SJCRH30 (cell line): ENCODE measurements at places on chromosomes 4 and X.

GRCh38 chr4:127586922-127587571 is 45.7 kb upstream of the INTU start:
- DNase-seq = peak; percentile 33

GRCh38 chr4:112214390-112215264 is 17.0 kb upstream of the AP1AR start:
- no peak for DNase-seq

DNA sequence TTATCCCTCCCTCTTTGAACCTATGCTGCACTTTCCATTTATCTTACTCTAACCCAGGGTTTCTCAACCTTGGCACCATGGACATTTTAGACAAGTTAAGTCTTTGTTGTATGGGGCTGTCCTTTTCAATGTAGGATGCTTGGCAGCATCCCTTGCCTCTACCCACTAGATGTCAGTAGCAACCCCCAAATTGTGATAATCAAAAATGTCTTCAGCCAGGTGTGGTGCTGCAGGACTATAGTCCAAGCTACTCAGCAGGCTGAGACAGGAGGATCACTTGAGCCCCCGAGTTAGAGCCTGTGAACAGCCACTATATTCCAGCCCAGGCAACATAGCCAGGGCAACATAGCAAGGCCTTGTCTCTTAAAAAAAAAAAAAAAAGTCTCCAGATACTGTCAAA is 7.0 kb downstream of the LRCH2 start:
- DNase-seq = peak; percentile 25

GRCh38 chr4:64617800-64618199 is 208.6 kb upstream of the TECRL start:
- peak; percentile 33 for DNase-seq

DNA sequence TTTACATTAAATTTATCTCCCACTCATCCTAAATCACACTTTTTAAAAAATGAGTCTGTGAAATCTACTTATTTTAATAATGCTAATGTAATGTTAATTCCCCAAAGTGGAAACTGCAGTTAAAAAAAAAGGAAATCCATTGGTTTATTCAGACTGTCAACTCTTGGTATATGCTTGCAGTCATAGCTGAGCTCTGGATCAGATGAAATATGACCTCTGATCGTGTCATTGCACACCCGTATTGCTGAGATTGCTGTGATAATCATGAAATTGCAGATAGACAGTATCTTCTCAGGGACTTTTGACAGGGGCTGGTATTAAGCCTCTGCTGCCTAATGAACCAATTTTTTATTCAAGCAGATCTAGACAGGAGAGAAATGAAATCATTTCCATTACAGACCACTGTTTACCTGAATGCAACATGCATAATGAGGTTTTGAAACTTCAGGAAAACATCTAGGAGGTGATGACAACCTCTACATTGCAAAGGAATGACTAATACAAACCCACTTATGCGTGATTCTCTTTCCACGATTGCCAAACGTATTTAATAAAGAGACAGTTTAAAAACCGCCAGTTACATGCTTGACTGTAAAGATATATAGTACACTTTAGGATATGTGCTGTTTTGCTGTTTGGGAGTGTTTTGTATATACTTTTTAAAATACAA is 138.3 kb upstream of the PUDP start:
- DNase-seq = no peak

DNA sequence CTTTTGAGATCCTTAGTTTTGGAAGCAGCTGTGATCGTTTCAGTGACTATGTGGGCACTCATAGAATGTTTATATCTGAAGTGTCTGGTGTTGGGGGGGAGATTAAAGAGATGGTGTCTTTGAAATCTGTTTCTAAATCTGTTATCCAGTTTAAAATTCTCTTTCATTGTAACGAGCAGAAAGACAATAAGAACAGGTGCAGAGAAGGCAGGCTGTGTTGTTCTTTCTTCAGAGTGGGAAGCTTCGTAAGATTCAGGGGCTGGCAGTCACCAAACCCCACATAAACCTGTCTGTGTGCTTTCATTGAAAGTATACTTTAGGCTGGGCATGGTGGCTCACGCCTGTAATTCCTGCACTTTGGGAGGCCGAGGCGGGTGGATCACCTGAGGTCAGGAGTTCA is 16.3 kb upstream of the DHRSX start:
- DNase-seq = no peak

- DNase-seq = no peak
Observed at GRCh38 chr4:128853741-128854140, 44.2 kb downstream of the JADE1 start.

GRCh38 chr4:26126994-26127393 is 193.8 kb upstream of the RBPJ start:
- peak; percentile 31 for DNase-seq

DNA sequence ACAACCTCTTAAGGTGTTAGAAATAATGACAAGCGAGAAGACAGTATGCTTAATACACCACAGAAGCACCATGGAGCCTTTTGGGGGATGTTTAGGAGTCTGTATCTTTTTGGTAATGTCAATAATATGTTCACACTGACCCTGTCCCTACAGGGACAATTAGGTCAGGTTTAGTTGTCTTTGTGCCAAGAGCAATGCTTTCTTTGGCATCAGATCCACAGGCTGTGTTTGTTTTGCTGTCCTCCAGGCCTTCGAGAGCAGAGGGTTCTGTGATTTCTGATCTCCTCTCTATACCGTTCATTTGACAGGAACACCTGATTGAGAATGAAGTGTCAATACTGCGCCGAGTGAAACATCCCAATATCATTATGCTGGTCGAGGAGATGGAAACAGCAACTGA is 153.8 kb downstream of the DCLK2 start:
- DNase-seq = no peak

DNA sequence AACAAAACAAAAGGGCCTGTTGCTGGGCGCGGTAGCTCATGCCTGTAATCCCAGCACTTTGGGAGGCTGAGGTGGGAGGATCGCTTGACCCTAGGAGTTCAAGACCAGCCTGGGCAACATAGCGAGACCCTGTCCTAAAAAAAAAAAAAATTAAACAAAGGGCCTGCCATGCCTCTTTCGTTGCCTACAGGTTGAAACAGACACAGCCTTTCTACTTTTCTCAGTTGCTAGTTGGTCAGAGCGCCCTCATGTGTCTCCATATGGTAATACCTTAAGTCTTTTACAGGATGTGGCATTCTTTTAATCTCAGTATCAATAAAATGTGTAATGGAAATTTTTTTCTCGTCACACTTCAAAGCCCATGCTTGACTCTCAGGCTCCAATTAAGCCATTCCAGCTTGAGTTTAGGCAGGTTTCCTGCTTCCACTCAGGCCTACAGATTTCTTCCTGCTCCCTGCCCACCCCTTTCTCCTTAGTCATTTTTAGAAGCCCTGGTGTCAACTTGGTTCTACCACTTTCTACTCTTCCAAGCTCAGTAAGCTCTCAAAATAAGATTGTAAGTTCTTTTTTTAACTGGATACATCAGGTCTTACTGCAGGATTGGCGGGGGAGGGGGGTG is 4.6 kb upstream of the SOWAHD start:
- DNase-seq = peak; percentile 45

DNA sequence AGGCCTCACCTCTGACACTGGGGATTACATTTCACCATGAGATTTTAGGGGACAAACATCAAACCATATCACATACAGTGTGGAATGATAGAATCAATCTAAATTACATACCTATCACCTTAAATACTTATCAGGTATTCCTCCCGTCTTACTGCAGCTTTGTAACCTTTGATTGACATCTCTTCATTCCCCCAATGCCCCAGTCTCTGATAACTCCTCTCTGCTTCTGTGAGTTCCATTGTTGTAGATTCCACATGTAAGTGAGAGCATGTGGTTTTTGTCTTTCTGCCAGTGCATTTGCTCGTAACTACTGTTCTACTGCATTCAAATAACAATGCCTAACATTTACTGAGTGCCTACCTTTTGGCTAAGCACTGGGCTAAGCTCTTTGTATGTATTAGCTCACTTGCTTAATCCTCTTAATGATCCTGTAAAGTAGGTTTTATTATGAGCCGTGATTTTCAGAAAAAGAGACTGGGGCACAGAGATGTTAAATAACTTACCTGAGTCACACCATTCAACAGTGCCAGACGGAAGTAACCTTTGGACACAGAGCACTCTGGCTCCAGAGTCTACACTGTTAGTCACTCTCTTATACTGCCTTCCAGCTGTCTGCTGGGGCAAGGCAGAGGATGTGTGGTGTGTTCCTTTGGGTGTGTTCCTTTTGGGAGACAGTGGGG is 63.7 kb upstream of the ESX1 start:
- no peak for DNase-seq

- DNase-seq = no peak
Observed at GRCh38 chrX:107504006-107504405, 54.6 kb downstream of the FRMPD3 start.

- DNase-seq = no peak
Observed at GRCh38 chr4:98749206-98749605, 90.8 kb upstream of the TSPAN5 start.

DNA sequence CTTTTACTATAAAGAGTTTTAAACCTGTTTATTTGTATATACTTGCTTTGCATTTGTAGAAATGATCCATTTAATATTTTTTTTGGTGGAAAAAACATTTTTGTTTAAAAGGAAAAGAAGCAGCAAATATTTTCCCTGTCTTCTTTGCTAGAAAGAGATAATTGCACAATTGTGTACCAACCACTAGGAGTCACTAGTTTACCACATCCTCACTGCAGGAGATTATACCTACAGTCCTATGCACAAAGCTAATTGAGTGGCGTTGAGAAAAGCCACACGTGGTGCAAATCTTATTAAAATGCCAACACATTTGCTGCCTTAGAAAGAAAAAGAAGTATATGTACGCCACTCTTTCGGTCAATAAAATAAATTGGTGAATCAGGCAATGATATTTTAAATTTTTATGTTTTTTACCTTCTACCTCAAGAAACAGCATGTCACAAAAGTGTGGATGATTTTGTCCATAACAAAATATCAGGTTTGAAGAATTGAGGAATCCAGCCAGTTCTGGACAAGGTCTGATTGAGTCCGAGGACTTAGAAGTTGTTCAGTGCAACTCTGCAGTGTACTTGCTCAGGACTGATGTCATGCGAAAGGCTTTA is 102.9 kb downstream of the GRXCR1 start:
- DNase-seq = peak; percentile 52

DNA sequence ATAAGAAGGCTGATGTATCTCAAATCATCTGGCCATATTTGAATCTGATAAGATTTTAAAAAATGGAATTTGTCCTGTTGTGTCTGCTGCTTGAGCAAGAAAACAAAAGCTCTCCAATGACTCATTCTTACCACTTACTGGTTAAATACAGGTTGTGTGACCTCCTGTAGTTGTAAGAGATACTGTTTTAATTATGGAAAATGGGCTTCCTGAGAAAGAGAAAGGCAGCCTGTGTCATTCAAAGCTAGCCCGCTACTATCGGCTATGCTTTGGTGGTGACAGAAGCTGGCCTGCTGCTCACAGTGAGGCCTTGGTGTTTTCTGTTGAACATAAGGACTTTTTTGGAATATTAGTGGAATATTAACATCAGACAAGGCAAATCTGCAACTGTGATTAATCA is 1722.1 kb upstream of the PCDH10 start:
- DNase-seq = no peak

DNA sequence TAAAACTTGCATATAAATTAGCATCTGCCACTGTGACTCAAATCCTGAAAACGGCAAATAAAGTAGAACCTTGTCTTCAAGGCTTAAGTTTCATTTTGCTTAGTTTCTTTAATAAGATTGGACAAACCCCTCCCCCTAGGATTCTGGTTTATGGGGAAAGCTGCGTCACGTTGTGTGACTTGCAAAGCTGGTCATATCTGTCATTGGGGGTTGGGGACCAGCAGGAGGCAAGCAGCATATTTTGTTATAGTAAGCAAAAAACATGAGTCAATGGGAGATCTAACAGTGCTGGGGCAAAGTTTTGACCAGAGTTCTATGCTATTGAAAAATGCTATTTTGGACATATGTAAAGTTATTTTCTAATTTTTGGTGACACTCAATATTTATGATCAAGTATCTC is 407.3 kb downstream of the PCDH18 start:
- DNase-seq = peak; percentile 22

DNA sequence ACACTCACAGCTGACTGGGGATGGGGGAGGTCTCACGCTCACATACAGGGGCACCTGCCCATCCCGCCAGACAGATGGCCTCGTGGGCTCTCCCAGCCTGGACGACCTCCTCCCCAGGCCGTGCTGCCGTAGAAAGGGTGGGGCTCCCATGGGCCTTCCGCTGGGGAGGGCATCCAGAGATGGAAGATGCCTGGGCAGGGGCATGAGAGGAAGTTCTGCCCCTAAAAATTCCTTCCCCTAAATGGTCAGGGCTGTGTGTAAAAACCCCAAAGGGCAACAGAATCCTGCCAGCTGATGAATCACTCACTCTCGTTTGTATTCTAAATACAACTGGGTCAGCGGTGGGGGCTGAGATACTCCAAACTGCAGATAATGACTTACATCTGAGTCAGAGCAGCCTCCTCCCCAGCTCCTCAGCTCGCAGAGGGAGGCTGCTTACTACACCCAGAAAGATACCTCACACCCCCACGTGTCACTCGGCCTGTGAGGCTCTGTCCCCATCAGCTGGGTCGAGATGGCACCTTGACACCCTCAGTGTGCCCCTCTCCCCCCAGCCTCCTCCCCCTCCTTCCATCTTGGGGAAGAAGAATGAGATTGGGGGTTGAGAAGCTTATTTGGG is 10.1 kb downstream of the WDR1 start:
- peak; percentile 55 for DNase-seq

DNA sequence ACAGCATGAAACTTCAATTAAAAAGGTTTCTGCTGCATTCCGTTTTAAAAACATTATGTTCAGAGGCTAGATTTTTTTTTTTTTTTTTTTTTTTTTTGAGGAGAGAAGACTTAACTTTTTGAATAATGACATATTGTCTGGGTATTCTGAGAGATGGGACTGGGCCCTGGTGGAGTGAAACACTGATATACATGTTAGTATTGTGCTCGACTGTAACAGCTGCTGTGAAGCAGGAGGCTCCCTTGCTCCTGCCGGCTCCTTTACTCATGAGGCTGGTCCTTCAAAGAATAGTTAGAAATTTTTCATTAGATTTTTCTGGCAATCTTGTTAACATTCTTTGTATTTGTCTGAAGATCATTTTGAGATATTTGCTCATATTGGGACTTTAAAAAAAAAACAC is 73.3 kb downstream of the TMEM131L start:
- DNase-seq = peak; percentile 75

DNA sequence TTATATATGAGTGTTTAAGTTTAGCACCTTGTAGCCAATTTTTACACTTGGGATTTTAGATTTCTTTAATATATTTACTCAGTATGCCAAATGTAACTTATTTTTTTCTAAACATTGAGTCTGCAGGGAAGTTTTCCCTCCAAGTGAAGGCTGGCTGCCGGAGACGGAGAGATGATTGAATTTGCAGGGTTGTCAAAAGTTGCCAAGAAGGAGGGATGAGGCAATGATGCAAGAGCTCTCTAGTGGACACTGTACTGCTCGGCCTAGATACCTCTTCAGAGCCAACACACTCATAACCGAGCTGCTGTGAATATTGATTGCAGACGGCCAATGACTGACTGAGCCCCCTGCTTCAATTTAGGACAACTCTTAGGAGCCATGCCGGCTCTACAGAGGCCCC is 318.6 kb upstream of the CASK start:
- no peak for DNase-seq

DNA sequence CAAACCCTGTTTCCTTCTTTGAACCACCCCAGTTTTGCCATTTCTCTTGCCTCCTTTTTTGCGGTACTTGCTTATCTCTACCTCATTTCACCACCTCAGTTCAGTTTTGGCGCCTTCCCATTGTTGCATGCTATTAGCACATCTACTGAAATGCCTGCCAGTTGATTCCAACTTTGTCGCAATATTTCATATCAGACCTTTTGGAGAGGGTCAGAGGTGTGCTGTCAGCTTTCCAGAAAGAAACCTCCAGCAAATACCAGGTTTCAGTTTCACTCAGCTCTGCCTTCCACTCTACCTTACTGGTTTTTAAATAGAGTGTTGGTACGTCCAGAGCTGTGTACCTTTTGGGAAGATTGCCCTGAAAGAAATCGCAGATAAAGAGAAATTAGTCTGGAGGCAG is 91.9 kb upstream of the CPEB2 start:
- no peak for DNase-seq
